ENCODE measurements at places on chromosomes 7 and 10.

- DNase-seq: no peak
Measured at GRCh38 chr10:16519908-16520861, 1.5 kb downstream of the C1QL3 start.

- DNase-seq: no peak
Measured at GRCh38 chr7:12222889-12223579, 11.9 kb downstream of the TMEM106B start.

GRCh38 chr7:36949711-36950600, 225.7 kb upstream of the AOAH start:
- no peak for DNase-seq

DNA sequence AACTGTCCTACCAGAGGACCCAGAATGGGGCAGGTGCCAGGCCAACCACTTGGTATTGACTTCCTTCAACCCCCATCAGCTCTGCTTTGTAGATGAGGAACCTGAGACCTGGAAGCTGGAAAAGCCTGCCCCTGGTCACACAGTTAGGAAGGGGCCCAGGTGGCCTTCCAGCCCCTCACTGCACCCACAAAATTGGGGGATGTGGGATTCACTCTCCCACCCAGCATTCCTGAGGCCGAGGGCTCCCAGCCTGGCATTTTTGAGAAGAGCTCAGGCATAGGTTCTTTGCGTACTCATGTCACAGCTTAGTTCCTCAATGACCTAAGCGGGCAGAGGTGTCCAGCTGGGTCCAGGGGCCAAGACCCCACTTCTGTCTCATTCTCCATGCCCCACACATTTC, 46.1 kb downstream of the EBF3 start:
- no peak for DNase-seq

GRCh38 chr10:83603708-83604107, 535.6 kb upstream of the GHITM start:
- peak; percentile 2 for DNase-seq

GRCh38 chr7:32479574-32480200, 10.5 kb downstream of the LSM5 start:
- DNase-seq: peak; percentile 42

DNA sequence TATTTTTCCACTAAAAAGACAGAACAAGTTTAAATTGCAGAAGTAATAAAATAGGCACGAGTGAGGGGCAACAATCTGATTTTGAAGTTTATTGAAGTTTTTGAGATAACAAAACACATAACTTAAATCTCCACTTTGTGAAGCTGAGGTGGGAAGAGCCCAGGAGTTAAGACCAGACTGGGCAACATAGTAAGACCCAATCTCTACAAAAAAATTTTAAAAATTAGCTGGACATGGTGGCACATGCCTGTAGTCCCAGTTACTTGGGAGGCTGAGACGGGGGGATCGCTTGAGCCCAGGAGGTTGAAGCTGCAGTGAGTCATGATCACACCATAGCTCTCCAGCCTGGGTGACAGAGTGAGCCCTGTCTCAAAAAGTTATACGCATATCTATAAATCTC, 11.2 kb downstream of the UPF2 start:
- DNase-seq: no peak

DNA sequence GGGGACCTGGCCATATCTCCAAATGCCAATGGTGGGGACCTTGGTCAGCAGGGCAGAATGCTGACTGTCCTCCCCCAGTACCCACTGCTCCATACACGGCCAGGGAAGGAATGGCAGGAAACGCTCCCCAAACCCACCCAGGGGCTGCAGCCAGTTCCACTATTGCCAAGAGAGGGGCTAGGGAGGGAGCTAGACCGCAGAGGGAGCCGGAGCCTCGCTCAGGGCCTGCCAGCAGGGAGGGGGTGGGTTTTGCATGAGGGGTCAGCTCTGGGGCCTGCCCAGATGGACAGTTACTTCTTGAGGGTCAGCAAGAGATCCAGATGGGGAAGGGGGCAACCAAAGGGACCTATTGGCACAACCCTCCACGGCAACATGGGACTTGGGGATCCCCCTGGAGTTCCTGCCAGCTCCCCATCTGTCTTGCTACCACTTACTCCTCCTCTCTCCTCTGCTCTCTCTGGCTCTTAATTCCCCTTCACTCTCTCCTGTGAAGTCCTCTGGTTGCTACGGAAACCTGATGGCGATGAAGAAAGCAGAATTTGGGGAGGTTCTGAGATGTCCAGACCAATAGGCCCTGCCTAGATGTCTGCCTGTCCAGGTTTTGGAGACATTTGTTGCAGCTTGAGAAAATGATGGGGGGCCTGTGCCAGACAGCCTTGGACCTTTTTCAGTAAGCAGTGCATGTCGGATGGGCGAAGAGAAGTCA, 12.6 kb downstream of the FGF8 start:
- no peak for DNase-seq

DNA sequence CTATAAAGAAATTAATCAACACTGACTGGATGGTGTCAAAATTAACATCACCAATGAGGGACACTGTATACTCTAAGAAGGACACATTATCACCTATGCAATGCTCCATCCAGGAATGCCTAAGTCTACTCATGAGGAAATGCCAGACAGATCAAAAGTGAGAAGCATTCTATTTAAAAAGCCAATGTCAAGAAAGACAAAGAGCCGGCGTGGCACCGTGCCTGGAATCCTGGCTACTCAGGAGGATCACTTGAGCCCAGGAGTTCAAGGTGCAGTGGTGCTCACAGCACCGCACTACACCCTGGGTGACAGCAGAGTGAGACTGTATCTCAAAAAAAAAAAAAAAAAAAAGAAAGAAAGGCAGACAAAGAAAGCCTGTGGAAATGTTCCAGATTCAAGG, 45.5 kb upstream of the ANAPC16 start:
- no peak for DNase-seq

DNA sequence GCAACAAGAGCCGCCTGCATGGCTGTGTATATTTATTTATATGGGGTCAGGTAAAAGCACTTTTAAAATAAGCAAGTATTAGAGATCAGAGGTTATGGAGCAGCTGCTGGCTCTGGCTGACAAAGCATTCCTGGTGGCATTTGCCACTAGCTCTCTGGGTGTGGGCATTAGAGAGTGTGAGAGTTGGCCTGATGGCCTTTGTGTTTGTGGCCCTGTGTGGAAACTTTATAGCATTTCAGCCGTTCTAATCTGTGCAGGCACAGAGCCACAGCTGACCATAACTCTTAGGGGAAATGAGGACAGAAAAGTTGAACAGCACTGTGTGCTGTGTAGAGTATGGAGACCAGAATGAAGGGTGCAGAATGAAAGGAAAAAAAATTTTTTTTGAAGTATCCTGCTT, 118.9 kb downstream of the AUTS2 start:
- DNase-seq: no peak

DNA sequence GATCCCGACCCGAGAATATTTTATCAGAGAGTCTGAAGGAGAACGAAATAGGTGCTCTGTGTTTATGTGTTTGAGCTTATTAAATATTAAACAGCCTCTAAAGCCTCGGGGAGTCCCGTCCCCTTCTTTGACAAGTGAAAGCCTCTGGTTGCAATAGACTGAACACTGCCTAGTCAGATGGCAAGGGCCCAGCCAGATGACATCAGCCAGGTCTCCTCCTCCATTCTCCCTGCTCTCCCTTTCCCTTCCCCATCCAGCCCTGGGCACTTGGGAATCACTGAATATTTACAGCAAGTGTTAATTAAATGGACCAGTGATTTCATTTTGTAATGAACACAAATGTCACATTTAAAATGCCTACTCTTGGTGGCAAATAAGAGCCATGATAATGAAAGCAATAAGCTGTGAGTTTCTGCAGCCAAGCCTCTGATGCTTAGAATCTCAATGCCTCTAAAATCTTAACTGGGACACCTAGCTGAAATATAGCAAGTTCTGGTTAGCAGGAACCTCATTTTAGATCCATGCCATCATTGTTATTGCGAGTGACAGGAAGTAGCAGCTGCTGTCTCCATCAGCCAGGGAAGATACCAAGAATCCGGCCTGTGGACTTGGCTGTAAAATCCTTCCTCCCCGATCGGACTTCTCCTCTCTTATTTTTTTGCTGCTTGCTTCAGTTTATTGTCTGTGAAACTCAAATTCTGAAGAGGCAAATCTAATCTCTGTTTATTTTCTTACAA, 202.1 kb downstream of the PRPF18 start:
- peak; percentile 66 for DNase-seq

DNA sequence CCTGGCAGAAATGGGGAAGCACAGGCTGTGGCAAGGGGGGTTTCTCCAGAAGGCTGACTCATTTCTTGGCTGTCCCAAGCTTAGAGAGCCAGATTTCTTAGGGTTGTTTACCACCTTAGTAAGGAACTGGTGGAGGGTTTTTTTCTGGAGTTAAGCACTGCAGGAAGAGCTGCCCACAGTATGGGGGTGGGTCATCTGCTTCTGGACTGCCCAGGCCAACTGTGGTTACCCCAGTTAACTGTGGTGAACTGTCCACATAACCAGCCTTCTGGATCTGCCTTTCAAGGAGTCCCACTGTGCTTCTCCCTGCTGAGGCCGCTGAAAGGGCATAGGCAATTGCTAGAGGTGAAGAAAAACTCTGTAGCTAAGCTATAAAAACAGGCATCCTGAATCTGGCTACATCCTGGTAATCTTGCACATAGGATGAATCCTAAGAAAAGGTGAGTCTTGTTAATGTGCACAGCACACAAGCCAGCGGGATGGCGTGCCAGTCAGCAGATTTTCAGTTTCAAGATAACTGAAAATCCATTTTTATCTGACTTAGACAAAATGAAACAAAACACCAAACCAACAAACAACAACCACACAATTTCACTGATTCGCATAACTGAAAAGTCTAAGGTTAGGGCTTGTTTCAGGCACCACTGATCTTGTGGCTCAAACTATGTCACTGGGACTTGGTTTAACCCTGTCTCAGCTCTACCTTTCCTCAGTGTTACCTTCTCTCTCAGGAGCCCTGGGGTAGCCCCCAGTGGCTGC, 21.6 kb upstream of the TSPAN33 start:
- peak; percentile 30 for DNase-seq

DNA sequence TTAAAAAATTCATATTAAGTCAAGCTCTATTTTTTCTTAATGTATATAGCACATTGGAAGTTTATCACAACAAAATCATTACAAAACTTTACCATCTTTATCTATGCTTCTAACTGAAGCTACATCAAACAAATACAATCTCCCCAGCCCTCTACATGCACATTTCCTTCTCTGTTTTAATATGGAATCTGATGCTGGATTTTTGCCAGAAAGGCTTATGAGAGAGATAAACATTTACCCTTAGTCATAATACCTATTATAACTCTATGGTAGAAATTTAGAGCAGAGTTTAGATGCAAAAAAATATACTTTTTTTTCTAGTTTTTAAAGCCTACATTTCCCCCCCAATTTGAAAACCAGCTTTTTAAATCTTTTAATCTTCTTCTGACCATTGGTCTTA, 1198.6 kb downstream of the GATA3 start:
- peak; percentile 73 for DNase-seq

- DNase-seq: no peak
Measured at GRCh38 chr10:546451-546850, 143.0 kb downstream of the DIP2C start.

- no peak for DNase-seq
Measured at GRCh38 chr10:31930023-31930751, 1.6 kb upstream of the ARHGAP12 start.

DNA sequence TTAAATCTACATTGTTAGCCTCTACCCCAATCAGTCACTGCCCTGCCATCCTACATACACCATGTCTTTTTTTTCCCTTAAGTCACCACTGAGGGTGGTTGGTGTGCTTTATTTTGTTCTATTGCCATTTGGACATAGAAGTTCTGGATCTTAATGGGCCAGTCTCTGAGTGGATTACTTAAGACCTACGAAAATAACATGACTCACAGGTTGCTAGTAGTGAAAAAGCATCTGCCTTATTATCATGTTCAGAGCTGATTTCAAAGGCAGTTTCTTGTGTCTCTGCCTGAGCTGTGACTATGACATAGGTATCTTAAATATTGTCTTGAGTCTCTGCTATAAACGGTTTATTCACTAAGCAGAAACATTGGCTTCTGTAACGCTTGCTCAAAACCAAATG, 410.8 kb downstream of the MDFIC start:
- DNase-seq: no peak

GRCh38 chr7:107661865-107662379, 1.3 kb downstream of the SLC26A4 start:
- DNase-seq: no peak

DNA sequence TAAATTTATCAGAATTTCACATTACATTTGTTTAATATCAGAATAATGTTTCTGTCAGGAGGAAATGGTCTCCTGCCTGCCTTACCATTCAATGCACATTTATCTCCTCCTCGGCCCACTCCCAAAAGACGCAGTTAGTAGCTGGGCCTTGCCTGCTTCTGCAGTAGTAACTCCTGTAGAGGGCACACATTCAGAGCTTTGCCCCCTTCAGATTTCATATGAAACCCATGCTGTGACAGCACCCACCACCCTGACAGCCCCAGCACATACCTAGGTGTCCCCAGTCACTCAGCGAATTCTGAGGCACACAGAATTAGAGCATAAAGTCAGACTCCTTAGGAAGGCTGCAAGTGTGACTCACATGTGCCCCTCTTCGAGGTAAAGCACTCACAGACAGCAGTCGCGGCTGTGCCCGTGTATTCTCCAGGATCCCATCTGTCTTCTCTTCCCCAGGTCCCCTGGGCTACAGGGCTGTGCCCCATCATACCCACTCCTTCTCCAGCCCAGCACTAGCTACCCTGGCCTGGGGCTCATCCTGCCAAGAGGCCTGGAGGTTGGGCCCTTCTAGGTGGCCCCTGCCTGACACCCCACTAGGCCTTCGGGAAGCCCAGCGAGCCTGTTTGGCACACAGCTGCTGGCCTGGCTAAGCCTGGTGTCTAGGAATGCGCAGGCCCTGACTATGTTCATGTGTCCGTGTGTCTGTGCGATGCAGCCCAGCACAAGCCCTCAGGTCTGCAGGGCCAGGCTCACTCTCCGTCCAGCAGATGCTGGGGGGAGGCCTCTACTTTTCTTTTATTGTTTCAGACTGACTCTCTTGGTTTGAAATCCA, 4.7 kb upstream of the DEPP1 start:
- DNase-seq: no peak

DNA sequence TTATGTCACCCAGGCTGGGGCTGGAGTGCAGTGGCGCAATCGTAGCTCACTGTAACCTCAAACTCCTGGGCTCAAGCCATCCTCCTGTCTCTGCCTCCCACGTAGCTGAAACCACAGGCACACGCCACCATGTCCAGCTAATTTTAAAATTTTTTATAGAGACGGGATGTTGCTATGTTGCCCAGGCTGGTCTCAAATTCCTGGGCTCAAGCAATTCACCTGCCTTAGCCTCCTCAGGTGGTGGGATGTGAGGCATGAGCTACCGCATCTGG, 123.2 kb upstream of the PARD3 start:
- peak; percentile 66 for DNase-seq

DNA sequence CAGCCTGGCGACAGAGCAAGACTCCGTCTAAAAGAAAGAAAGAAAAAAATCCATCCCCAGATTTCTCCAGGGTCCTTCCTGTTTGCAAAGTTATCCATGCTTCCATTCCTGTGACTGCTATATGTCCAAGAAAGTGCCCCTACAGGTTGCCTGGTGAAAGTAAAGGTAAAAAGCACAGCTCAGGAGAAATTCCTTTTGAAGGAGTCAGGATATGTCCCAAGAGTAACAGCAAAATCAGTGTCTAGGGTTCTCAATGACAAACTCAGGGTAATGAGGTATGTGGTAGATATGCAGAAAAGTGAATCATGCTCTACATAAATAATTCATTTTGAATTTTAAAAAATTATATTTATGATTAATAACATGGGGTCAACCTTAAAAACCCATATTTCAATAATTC, 91.5 kb downstream of the CTTNBP2 start:
- DNase-seq: peak; percentile 40

- no peak for DNase-seq
Measured at GRCh38 chr10:71576842-71577241, 142.7 kb downstream of the C10orf105 start.

GRCh38 chr10:76080991-76081390, 649.6 kb downstream of the LRMDA start:
- peak; percentile 40 for DNase-seq

Data from fibroblast of lung (primary cell).